ENCODE measurements at places on chromosomes 1 and 21.

GRCh38 chr1:98387701-98388100 is 273.8 kb upstream of the SNX7 start:
- no peak for DNase-seq

DNA sequence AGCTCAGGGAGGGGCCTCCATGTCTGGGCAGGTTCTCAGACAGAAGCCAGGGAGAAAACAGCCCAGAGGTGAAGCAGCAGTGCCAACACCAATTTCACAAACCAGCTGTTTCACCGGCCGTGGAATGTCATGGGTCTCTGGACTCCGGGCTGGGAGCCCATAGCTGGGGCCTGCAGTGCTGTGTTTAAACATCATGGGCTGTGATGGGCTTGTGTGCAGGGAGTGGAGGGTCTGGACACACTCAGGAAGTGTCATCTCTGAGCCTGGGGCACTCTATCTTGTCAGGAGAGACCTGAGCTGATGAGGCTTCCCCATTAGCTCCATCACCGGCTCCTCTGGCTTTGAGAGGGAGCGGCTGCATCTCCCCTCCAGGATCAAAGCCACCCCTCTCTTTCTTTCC is 173.6 kb upstream of the IGSF21 start:
- DNase-seq = no peak

- DNase-seq = no peak
Measured at GRCh38 chr21:37459575-37459974, 93.0 kb downstream of the DYRK1A start.

GRCh38 chr1:9542430-9542829 is 3.2 kb downstream of the SLC25A33 start:
- DNase-seq = no peak

GRCh38 chr1:10250663-10251062 is 40.3 kb downstream of the KIF1B start:
- DNase-seq = no peak

- DNase-seq = peak; percentile 8
Measured at GRCh38 chr1:3453891-3454810, at the start of gene ARHGEF16. TSS of gene ARHGEF16 (plus strand) at chr1:3454665. CDS start at chr1:3463085, 8,420 bp downstream.

DNA sequence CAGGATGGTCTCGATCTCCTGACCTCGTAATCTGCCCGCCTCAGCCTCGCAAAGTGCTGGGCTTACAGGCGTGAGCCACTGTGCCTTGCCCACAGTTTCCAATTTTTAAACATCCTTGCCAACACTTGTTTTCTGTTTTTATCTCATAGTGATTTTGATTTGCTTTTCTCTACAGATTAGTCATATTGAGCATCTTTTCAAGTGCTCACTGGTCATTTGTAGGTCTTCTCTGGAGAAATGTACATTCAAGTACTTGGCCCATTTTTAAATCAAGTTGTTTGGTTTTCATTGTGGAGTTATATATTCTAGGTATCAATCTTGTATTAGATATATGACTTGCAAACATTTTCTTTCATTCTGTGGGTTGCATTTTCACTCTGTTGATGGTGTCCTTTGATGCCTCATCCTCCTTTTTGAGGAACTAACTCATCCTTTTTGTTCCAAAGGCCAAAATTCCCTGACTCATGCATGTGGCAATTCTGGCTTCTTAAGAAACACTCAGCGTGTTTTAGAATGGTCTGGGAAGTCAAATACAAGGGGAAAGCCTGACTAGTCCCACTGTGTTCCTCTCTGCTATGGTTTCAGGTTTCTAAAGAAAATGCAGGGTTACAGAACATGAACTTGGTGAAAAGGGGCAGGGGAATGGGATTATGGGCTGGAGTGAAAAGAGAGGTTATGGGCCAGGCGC is 37.3 kb downstream of the PTAFR start:
- DNase-seq = no peak

DNA sequence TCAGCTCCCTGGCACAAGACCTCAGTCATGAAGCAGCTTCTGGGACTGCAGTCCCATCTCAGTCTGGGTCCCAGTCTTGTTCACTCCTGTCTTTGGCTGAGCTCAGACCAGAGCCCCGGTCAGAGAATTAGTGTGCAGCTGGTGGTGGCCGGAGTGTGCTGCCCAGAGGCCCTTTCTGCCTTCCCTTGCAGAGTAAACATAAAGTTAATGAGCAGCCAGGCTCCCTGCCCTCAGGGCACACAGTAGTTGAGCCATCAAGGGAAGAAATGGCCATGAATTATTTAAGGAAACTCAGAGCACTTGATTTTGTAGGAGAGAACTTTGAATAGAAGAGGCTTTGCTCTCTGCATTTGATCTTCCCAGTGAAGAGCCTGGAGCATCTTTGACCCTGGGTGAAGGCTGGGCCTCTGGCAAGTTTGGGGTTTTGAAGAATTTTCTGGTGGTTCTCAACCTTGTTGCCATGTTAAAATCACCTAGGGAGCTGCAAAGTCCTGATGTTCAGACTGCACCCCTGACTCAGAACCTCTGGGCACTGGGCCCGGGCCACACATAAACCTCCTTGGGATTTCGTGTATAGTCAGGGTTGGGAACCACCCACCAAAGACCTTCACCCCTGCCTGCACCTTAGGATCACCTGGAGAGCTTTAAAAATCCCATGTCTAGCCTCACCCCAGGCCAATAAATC is 26.4 kb upstream of the SELENON start:
- no peak for DNase-seq

GRCh38 chr21:37435711-37436110 is 69.1 kb downstream of the DYRK1A start:
- DNase-seq = no peak

- no peak for DNase-seq
Measured at GRCh38 chr1:112506731-112507130, 2.0 kb upstream of the WNT2B start.

DNA sequence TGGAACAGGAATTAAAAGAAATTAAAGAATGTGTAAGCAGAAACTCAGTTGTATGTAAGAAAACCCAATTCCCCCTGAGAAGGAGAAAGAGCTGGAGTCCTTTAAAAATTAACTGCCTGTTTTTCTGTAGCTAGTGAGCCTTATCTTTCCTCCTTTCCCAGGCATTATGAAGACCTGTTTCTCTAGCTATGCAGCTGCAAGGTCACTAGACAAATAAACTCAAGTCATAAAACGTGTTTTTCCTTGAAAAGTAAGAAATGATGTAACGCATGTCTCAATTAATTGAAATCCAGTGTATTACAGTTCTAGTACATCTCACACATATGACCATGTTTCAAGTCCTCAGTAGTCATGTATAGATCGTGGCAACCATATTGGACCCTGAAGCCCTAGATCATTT is 5.3 kb downstream of the S100A12 start:
- DNase-seq = no peak

DNA sequence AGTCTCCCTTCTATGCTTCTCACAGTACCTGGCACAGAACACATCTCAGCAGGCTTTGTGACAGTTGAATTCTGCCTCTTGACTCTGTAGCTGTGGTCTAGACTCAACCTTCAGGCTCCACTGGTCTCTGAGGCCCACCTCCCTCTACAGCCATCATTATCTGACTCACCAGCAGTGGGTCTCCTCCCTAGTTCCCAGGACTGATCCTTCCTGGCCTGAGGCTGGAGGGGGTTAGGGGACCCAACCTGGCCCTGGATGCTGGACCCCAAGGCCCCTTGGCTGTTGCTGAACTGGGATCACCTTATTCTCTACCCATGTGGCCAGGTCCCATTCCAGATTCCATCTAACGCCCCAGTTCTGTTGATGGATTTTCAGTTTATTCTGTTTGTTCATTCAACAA is 43.1 kb upstream of the FOXO6 start:
- no peak for DNase-seq

GRCh38 chr1:51565009-51565408 is 45.9 kb upstream of the EPS15 start:
- DNase-seq = no peak

GRCh38 chr1:105632342-105633196 is 1423.9 kb upstream of the PRMT6 start:
- no peak for DNase-seq

GRCh38 chr1:161068306-161069234 is 1.1 kb downstream of the ARHGAP30 start:
- DNase-seq = peak; percentile 68

DNA sequence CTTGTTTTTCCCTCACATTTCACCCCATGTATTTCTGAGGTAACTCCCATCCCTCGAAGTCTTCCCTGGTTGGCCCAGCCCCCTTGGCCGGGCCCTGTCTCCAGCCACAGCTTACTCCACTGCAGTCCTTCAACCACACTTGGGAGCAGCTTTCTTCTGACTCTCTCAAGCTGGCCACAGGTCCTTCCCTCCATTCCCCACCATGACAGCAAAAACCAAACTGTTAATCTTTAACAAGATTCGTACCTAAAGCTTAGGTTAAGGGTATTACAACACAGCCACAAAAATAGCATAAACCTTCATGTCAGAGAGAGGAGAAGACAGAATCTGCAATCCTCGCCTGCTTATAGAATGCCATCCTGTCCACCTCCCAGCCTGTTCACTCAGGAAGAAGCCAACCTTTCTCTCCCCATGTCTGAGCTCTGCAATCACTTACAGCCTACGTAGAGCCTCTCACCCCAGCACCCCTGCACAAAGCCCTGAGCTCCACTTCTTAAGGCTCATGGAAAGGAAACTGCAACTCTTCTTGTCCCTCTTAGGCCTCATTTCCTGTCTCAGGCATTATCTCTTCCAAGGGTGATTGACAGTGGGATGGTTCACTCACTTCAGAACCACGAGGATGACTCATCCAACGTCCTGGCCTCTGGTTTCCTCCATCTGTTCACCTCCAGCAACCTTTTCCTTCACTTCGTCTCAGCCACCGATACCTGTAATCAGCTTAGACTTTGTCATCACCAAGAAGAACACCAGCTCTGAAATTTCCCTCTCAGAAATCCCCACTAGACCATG is 72.8 kb downstream of the CD2 start:
- DNase-seq = peak; percentile 43

- no peak for DNase-seq
Measured at GRCh38 chr1:45769261-45769932, 18.9 kb upstream of the IPP start.

DNA sequence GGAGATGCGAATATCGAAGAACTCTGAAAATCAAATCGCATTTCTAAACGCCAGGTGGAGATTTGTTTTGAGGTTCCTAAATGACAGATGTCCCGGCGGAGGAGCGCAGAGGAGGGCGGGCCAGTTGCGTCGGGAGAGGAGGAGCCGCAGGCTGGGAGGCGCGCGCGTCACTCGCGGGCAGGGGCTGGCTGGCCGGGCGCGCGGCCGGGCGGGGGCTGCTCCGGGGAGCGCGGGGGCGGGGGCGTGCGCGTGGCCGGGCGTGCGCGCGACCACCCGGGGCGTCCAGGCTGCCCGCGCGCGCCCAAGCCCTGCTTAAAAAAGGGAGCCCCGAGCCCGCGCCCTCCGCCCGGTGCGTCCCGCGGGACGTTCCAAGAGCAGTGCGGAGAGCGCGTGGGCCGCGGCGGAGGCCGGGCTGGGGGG is 47.3 kb downstream of the H3-3A start:
- peak; percentile 79 for DNase-seq

Measured in stimulated activated CD4-positive, alpha-beta T cell treated with anti-CD3 and anti-CD28 coated beads, Interleukin-4, amount 100 ng/mL, for 4 hours (primary cell).